ENCODE measurements at places on chromosomes 4 and X. TPM values are rescaled to one million over a fixed set of nuclear protein-coding genes. Genes with fewer than 3 reads are reported as not detected.

The F9 gene
- total RNA-seq = not detected

GRCh38 chr4:8317474-8317873 lies 47.9 kb downstream of the HTRA3 start:
- DNase-seq = no peak

The TEX13C gene
- not detected for total RNA-seq

The ANK2 gene
- 12.0 TPM for total RNA-seq

DNA sequence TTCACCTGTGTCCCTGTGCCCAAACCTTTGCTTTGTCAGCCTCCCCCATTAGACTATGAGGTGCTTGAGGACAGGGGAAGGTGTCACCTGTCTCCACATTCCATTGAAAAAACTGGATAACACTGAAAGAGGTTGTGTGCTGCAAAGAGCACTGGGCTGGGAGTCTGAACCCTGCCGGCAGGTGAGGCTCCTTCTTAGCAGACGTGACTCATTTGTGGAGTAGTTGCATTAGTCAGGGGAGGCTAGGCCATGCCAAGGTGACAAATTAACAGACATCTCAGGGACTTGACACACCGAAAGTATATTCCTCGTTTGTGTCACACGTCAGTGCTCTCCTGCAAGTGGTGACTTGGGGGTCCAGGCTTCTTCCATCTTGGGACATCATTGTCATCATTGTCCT lies 95.9 kb upstream of the STX18 start:
- no peak for DNase-seq

GRCh38 chrX:3522101-3522650 lies 175.7 kb upstream of the MXRA5 start:
- no peak for DNase-seq

- DNase-seq = no peak
These were observed 39.9 kb upstream of the PRR27 start for GRCh38 chr4:70114096-70114495.

The PDE6B gene
- 9.1 TPM for total RNA-seq

DNA sequence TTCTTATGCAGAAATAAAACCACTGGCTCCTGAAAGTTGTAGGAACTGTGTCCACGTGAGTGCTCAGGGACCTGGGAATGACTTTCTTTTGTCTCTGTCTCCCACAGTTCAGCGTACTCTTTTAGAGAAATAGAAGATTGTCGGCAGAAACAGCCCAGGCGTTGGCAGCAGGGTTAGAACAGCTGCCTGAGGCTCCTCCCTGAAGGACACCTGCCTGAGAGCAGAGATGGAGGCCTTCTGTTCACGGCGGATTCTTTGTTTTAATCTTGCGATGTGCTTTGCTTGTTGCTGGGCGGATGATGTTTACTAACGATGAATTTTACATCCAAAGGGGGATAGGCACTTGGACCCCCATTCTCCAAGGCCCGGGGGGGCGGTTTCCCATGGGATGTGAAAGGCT lies 11.2 kb upstream of the XG start:
- DNase-seq = no peak

Measured in upper lobe of right lung (tissue), 1 donor.